Heart left ventricle (tissue), 16 donors: ENCODE measurements at places on chromosomes 16 and 17. TPM values are rescaled to one million over a fixed set of nuclear protein-coding genes. Genes with fewer than 3 reads are reported as not detected.

CSH1 gene
- polyA plus RNA-seq, result not detected

KCTD11 gene
- 9.6 TPM for polyA plus RNA-seq

CETP gene
- 0.32 TPM for polyA plus RNA-seq

FZD2 gene
- 2.4 TPM for polyA plus RNA-seq

TNK1 gene
- polyA plus RNA-seq, result 1.8 TPM
